Activated T-cell treated with anti-CD3 and anti-CD28 coated beads, Interleukin-2, amount 50 U/mL, for 72 hours (primary cell): ENCODE measurements at places on chromosomes 13 and 19.

- no peak for DNase-seq
Measured at GRCh38 chr19:18636969-18637629, at the start of gene KLHL26. Gene KLHL26, plus strand, starts transcription at chr19:18637028. Its CDS starts 27 bp downstream, at chr19:18637055.

GRCh38 chr13:75372923-75373841, 108.8 kb downstream of the TBC1D4 start:
- DNase-seq: no peak

GRCh38 chr19:32387701-32388392, 17.7 kb upstream of the DPY19L3 start:
- no peak for DNase-seq

DNA sequence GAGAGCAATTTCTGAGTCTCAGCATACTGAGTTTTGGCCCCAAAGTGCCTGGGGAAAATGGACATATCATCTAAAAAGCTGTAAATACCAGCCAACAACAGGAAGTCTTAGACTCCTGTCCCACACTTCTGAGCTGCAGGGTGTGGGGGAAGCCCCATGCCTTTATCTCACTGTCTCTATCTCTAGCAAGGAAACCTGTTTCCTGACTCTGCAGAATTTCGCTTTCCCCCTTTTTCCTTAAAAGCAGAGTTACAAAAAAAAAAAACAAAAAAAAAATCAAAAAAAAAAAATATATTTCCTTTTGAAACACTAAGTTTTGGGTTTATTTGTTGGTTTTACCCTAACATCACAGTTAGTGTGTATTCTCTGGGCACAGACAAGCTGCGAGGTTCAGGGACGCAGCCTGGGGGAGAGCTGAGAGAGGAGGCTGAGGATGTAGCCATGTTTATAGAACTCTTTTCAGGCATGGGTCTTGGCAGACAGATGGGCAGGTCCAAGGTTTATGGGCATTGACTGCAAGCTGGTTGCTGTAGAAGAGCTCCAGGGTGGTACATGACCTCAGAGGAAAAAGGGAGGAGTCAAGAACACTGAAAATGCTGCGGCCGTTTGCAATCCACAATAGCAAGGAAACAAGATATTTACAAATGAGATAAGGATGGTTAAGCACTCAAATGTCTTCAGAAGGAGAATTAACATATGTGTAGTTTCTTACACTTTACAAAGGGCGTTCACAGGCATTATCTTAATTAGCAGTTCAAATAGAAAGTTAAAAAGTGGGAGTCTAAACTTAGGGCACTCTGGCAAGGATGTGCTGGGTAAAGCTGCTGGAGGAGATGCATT, 4.9 kb downstream of the MBNL2 start:
- peak; percentile 31 for DNase-seq

DNA sequence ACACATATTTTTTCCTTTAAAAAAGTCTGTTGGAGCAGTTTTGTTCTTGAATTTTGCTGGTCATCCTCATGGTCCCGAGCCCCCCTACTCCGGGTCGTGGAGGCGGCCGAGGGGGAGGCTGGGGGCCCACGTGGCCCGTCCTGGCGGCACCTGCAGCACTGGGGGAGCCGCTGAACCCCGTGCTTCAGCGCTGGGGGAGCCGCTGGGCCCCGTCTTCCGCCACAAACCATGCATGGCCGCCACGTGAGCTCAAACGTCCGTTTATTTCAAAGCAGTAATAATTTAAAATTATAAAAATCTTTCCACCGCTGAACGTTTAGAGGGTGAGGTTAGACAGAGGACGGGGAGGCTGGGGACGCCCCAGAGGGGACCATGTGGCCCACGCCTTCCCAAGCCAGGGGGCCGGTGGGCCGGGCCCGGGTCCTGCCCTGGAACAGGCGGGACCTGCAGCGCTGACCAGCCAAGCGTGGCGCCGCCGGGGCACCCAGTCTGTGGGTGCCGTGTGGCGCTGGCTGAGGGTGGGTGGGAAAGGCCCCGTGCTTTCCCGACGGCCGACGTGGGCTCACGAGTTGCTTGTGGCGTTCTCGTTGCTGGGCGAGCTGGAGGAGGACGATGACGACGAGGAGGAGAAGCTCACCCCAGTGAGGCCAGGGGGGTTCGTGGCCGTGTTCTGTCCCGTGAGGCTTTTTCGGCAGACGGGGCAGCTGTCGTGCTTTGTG, 8.0 kb downstream of the FGF22 start:
- DNase-seq: no peak

- no peak for DNase-seq
Measured at GRCh38 chr13:71773531-71773930, 93.5 kb downstream of the DACH1 start.

DNA sequence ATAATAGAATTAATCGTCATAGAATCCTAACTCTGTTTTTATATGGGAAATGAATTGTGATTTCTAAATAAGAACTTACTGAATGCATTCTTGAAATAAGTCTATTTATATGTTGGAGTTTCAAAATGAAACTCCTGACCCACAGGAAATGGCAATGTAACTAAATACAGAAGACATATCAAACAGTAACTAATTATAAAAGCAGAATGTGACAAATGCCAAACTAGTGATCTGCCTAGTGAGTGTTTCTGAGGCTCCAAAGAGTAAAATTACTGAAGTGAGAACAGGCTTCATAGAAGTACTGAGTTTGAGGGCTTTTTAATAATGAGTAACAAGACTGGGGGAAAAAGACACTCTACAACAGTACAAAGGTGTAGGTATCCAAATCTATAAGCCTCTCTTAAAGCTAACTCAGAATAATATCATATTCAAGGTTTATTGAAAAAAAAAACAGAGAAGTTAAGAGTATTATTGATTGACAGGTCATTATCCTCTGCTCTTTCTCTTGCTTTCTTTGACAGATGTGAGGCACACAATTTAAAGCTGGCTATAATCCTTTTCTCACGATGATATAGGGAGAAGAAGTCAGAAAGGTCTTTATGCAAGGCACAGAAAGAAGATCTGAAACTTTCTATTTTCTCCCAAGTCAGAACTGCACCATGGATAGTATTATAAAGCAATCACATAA, 17.4 kb upstream of the ATXN8OS start:
- no peak for DNase-seq

DNA sequence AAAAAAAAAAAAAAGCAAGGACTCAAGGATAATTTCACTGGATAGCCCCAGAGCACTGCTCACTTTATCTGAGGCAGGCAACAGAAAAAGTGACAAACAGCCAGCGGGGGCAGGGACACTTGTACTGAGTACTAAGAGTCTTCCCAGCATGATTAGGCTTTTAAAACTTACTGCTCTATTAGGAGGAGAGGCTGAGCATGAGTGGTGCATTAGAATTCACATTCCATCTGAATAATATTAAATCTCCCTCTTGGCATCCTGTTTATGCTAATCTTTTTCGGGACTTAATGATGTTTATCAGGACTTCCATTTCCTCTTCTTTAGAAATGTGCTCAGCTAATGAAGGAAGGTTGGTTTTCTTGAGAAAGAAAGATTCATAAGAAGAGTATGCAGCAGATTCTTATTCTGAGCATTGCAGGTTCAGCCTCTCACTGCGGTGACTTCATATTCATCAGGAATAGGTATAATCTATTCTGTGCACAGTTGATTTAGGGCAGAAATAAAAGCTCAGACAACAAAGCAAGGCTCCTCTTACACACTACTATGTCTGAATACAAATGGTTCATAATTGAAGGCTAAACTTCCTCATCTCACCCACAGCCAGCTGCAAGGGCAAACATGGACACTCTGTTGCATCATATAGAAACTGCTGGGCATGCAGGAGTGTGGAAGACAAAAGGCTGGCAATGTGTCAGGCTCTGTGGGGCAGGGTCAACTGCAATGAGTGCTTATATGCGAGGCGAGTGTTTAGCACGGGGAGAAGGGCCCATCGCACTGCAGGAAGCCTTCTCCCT, 107.0 kb downstream of the KL start:
- DNase-seq: no peak

GRCh38 chr19:39935364-39935661, 879 bp upstream of the FCGBP start:
- DNase-seq: no peak

GRCh38 chr19:7677669-7678311, 900 bp downstream of the MCEMP1 start:
- no peak for DNase-seq

DNA sequence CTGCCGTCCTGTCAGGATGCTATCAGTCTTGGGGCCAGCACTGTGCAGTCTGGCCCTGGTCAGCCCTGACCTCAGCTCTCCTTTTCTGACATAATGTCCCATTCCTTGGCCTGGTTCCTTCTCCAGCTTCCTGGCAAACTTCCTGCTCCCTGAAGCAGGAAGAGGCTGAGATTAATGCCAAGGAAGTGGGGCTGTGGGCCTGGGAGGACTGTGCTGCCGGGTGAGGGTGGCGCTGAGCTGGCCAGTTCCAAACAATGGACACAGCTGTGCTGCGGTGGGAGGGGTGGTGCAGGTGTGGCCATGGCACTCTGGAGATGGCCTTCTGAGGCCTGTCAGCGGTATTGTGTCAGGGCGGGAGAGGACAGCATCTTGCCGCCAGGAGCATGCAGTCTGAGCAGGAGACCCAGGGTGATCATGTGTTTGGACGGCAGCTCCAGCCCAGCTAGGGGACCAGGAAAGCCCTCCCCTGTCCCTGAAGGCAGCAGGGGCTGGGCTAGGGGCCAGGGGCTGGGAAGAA, 30.9 kb downstream of the TUBA3C start:
- no peak for DNase-seq

DNA sequence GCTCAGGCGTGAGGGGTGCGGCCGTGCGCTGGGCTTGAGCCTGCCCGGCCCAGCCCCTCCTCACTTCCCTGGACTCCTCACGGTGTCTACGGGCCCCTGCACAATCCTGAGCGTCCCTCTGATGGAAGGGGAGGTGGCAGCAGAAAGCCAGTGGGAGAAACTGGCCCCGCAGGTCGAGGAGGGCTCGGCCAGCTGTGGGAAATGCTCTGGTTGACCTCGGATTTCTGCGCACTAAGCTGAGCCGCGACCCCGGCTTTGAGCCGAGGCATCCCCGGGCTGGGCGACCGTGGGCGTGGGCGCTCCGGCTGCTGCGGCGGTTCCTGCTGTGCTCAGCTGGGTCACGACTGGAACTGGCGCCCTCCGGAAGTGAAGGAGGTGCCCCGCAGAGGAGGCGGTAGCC, 70.1 kb downstream of the ZNF208 start:
- DNase-seq: no peak

DNA sequence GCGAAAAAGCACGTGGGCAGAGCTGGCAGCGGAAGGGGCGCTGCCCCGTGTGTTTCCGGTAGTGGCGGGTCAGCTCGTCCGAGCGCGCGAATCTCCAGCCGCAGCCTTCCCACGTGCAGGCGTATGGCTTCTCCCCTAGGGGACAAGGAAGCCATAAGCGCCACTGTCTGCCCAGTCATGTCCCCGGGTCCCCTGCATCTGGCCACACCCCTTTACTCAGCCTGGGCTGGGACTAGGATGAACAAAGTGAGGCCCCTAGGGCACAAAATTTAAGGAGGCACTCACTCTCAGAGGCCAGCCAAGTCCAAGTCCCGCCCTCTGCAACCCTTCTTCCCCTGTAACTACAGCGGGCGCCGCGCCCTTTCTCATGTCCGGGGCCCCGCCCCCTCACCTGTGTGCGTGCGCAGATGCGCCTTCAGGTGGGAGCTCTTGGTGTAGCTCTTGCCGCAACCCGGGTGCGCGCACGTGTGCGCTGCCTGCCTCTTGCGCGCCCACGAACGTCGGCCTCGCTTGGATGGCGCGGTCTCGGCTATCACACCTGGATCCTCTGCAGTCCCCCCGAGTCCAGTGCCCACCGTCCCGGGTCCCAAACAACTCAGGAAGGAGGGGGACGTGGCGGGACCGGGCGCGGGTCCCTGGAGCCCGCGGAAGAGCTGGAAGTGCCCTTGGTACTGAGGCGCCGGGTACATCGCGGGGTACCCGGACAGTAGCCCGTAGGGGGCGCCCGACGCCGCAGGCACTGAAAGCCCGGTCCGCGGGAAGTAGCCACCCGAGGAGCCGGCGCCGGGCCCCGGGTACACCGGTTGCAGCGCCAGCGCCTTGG, 1.9 kb downstream of the KLF1 start:
- DNase-seq: peak; percentile 96

GRCh38 chr19:28468701-28469459, 744.1 kb downstream of the UQCRFS1 start:
- DNase-seq: peak; percentile 14

DNA sequence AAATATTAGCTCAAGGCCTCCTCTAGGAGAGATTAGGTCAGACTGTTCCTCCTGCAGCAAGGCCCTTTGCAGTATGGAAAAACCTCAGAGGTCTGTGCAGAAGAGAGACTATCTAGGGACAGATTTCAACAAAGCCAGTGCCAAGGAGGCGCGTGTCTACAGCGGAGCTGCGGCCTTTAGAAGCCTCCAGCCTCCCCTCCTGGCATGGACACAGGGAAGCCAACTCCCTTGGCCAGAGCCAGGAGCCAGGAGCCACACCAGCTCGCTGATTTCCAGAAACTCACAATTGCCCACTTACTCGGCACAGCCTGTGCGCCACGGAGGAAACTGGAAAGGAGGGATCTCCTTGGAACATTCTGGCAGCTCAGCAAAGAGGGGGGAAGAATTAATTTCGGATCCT, 63.4 kb downstream of the INSR start:
- no peak for DNase-seq

DNA sequence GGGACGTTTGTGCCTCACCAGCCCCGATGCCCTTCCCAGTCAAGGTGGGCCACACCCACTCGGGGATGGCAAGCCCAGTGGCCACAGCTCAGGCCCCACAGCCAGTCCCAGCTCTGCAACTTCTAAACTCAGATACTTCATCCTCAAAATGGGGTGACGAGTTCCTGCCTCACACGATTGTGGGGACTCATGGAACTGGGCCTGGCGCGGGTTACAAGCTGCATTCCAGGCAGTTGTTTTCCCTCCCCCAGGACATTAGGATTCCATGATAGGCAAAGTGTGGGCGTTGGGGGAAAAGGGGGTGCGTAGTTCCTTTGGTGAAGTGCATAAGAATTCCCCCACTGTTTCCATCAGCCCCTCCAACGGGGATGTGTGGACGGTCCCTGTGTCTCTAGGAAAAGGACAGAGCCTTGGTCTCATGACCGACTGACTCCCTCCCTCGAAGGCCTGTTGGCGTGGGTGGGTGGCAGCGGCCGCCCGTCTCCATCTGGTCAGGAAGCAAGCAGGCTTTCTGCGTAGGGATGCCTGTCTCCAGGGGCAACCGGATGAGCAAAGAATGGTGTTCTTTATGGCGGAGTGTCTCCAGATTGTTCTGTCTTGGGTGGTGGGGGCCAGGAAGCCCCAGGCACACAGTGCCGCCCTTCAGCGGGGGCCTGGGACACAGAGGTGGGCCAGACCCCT, 21.1 kb upstream of the NPAS1 start:
- no peak for DNase-seq

DNA sequence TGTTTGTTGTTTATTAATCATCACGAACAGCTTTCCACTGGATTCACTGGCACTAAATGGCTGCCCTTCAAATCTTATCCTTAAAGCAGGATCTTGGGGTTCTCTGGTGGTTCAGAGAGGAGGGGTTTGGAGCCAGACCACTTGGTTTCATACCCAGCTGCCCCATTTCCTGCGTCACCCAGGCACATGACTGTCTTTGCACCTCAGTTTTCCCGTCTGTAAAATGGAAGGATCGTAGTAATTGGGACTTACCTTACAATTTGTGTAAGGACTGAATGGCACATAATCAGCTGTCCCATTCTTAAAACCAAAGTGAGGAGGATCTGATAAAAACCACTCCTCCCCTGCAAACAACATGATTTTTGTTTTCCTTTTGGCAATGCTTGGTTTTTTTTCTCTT, 318.3 kb downstream of the ZNF536 start:
- no peak for DNase-seq

GRCh38 chr19:33689138-33689746, 67.5 kb downstream of the CHST8 start:
- DNase-seq: no peak
